ENCODE measurements at places on chromosomes 3 and 15.
A peak's percentile ranks its signal among the peaks of the same experiment; 100 is the strongest.

DNA sequence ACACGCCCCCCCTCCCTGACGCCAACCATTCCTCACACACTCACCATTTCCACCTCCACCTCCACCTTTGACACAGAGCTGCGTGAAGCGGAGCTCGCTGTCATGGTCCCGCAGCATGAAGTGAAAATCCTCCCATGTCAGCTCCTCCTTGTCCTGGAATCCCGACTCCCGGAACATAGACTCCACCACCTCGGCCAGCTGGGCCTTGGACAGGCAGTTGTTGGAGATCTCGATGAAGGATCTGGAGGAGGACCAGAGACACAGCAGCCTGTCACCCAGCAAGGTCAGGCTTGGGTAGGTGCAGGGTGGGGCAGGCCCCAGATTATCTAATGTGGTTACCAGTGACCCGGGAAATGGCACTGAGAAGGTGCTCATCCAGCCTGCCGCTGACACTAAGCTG, 12.2 kb downstream of the DUOX2 start:
- DNase-seq = no peak
- no peak overlapping the region for H3K4me3 ChIP-seq
- no peaks in the 10 kb centered on the region for H3K4me1 ChIP-seq
- no peaks in the 10 kb centered on the region for H3K27me3 ChIP-seq

DNA sequence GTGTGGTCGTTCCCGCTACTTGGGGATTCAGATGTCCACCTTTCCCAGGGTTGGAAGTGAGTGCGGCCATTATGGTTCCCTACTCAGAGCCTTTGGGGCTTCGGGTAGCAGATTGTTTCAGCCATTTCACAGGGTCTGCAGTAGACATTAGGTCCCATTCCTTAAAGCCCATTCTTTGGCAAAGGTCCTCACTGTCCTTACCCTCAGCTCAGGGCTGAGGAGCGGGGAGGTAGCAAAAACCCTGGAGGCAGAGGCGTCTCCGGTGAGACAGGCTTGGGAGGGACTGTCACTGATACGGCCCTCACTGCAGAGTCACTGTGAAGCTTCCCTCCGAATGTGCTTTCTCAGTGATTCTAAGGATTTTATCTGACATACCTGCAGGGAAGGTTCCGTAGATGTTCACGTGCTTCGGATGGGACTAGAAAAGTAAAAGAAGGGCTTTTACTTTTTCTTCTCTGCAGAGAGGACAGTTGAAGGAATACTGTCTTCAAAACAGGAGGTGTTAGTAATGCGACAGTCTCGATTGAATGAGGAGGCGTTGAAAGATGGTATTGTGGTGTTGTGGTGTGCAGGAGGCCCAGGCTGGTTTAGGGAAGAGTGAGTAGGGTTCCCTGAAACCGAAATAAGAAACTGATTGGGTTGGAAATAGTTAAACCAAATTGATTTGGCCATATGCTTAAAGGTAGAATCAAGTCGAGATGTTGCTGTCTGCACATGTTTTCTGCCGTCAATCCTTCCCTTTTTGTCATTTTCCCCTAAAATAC, 630 bp downstream of the ATP6V1A start:
- peaks cover 3% of the 10 kb centered on the region for H3K27me3 ChIP-seq
- peak overlapping the region; percentile 100 for H3K27ac ChIP-seq
- no peak for DNase-seq
- H3K36me3 ChIP-seq = peaks cover 17% of the 10 kb centered on the region

- no peaks in the 10 kb centered on the region for H3K4me1 ChIP-seq
- no peak for DNase-seq
- peaks cover 9% of the 10 kb centered on the region for H3K27me3 ChIP-seq
- no peak overlapping the region for H3K4me3 ChIP-seq
- H3K36me3 ChIP-seq = peaks cover 17% of the 10 kb centered on the region
Measured at GRCh38 chr15:40286061-40286532, 3.2 kb upstream of the ANKRD63 start.

DNA sequence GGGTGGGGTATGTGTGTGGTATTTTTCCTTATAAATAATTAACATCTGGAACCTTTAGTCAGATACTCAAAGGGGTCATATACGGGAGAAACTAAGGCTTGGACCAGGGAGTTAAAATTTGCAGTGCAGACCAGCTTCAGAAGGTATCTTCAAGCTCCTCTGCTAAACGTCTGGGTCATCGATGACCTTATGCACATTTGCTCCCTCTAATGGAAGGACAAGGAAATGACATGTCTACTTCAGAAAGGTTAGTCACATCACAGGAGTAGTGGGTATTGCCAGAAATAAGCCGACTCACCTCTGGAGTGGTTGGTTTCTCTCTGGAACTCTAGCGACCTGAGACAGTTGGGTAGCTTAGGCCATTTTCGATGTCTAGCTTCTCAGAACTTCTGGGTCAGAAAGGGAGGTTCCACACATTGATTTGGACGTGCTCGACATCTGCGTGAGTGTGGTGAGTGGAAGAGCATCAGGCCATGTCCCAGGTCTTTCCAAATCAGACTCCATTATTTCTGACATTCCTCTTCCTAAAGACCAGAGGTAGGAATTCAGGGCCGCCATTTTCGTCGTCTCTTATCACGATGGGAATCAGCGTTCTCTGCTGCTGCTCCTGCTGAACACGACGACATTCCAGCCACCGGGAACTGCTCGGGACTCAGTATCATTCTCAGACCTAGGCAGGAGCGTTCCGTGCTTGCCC, 31.8 kb upstream of the RASA2 start:
- peaks cover 1% of the 10 kb centered on the region for H3K27me3 ChIP-seq
- peaks cover 14% of the 10 kb centered on the region for H3K4me1 ChIP-seq
- H3K36me3 ChIP-seq = no peaks in the 10 kb centered on the region

GRCh38 chr3:32934150-32934742, 17.2 kb upstream of the CCR4 start:
- no peak overlapping the region for H3K27ac ChIP-seq
- H3K36me3 ChIP-seq = no peaks in the 10 kb centered on the region
- H3K4me3 ChIP-seq = no peak overlapping the region
- peaks cover 13% of the 10 kb centered on the region for H3K27me3 ChIP-seq
- no peak for DNase-seq

DNA sequence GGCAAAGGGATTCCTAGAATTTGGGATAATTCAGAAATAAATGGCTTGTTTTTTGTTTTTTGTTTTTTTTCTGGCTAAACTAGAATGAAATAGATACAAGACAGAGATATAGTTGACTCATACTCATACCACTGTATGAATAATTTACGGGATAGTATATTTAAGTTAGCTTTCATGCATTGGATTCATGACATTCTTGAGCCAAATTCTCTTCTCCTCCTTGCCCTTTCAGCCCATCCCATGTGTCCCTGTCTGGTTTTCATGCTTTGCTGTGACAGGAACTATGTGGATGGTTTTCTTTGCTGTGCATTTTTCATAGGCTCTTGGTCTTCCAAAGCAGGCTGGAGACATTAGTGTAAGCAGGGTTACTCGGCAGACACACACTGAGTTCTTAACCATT, 66.6 kb upstream of the UMPS start:
- H3K27me3 ChIP-seq = peaks cover 16% of the 10 kb centered on the region
- no peak overlapping the region for H3K27ac ChIP-seq
- no peak overlapping the region for H3K4me3 ChIP-seq
- DNase-seq = no peak
- no peaks in the 10 kb centered on the region for H3K36me3 ChIP-seq

DNA sequence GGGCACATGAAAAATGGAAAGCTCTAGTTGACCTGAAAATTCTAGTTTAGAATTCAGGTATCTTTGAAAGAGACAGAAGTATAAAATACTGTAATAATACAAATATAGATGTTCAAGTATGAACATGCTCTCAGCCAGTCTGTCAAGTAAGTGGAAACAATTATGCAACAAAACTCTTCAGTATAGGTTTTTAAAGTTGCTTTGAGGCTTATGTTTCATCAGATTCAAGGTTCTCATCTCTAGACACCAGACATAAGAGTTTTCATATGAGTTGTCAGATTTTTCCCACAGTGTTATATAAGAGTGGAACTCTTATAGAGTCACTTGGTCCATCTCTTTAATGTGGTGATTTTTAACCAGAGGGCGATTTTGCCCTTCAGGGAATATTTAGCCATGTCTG, 22.0 kb downstream of the CMSS1 start:
- no peaks in the 10 kb centered on the region for H3K27me3 ChIP-seq
- H3K4me1 ChIP-seq = peaks cover 10% of the 10 kb centered on the region
- peaks cover 2% of the 10 kb centered on the region for H3K36me3 ChIP-seq
- no peak overlapping the region for H3K27ac ChIP-seq
- no peak overlapping the region for H3K4me3 ChIP-seq
- no peak for DNase-seq

GRCh38 chr15:101393172-101393571, 96.3 kb downstream of the PCSK6 start:
- no peak overlapping the region for H3K4me3 ChIP-seq
- peaks cover 3% of the 10 kb centered on the region for H3K4me1 ChIP-seq
- H3K27me3 ChIP-seq = peaks cover 7% of the 10 kb centered on the region
- no peaks in the 10 kb centered on the region for H3K36me3 ChIP-seq

- H3K27me3 ChIP-seq = peaks cover 16% of the 10 kb centered on the region
- no peaks in the 10 kb centered on the region for H3K4me1 ChIP-seq
- no peak overlapping the region for H3K27ac ChIP-seq
- no peak overlapping the region for H3K4me3 ChIP-seq
- no peak for DNase-seq
Measured at GRCh38 chr3:141039589-141039988, 11.6 kb upstream of the SPSB4 start.

GRCh38 chr15:36722555-36722954, 143.1 kb downstream of the CDIN1 start:
- no peak overlapping the region for H3K4me3 ChIP-seq
- H3K36me3 ChIP-seq = no peaks in the 10 kb centered on the region
- H3K27me3 ChIP-seq = no peaks in the 10 kb centered on the region
- H3K27ac ChIP-seq = no peak overlapping the region
- DNase-seq = no peak

- no peaks in the 10 kb centered on the region for H3K27me3 ChIP-seq
- peak overlapping the region; percentile 13 for H3K27ac ChIP-seq
- peaks cover 4% of the 10 kb centered on the region for H3K4me1 ChIP-seq
- DNase-seq = no peak
Measured at GRCh38 chr3:38247366-38248035, 18.1 kb upstream of the SLC22A13 start.

DNA sequence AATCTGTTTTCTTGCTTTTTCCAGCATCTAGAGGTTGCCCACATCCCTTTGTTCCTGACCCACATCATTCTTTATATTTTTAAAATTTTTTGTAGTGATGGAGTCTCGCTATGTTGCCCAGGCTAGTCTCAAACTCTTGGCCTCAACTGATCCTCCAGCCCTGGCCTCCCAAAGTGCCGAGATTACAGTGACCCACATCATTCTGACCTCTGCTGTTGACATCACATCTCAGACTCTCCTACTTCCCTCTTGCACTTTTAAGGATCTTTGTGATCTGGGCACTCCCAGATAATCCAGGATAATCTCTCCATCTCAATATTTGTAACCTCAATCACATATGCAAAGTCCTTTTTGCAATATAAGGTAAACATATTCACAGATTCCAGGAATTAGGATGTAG, 266.6 kb downstream of the MEX3B start:
- no peaks in the 10 kb centered on the region for H3K36me3 ChIP-seq
- H3K4me1 ChIP-seq = no peaks in the 10 kb centered on the region
- no peaks in the 10 kb centered on the region for H3K27me3 ChIP-seq
- no peak overlapping the region for H3K27ac ChIP-seq

DNA sequence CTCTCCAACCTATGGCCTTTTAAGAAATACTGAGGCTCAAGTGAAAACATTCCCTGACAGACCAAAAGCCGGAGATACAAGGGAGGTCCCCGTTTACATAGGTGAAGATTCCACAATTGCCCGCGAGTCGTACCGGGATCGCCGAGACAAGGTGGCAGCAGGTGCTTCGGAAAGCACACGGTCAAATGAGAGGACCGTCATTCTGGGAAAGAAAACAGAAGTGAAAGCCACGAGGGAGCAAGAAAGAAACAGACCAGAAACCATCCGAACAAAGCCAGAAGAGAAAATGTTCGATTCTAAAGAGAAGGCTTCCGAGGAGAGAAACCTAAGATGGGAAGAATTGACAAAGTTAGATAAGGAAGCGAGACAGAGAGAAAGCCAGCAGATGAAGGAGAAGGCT, 24.8 kb downstream of the SYNM start:
- DNase-seq = no peak
- H3K36me3 ChIP-seq = no peaks in the 10 kb centered on the region
- H3K27me3 ChIP-seq = no peaks in the 10 kb centered on the region
- H3K4me1 ChIP-seq = no peaks in the 10 kb centered on the region
- H3K4me3 ChIP-seq = no peak overlapping the region

DNA sequence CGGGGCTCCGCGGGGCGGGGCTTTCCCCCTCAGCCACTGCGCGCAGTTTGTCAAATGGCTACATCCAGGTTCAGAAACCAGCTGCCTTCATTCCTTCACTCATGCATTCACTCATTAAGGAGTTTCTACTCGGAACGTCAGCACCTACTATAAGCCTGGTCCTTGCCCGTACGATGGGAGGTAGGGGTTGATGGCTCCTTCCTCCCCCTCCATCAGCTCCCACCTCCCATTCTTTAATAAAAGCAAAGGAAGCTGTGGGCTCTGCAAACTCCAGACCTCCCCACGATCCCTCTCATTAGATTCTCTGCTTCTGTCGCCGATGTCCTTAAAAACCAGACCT, 267 bp upstream of the CFAP92 start:
- peak overlapping the region; percentile 63 for H3K4me3 ChIP-seq
- H3K27ac ChIP-seq = no peak overlapping the region
- peaks cover 14% of the 10 kb centered on the region for H3K27me3 ChIP-seq

- peaks cover 55% of the 10 kb centered on the region for H3K4me1 ChIP-seq
- no peak overlapping the region for H3K4me3 ChIP-seq
- no peak for DNase-seq
- peaks cover 8% of the 10 kb centered on the region for H3K27me3 ChIP-seq
- H3K27ac ChIP-seq = no peak overlapping the region
Measured at GRCh38 chr3:143850877-143851276, 2.6 kb upstream of the SLC9A9 start.

GRCh38 chr3:12962292-12962691, 110.9 kb downstream of the IQSEC1 start:
- H3K4me3 ChIP-seq = no peak overlapping the region
- H3K27ac ChIP-seq = no peak overlapping the region
- peaks cover 14% of the 10 kb centered on the region for H3K36me3 ChIP-seq
- H3K4me1 ChIP-seq = peaks cover 47% of the 10 kb centered on the region
- DNase-seq = no peak
- no peaks in the 10 kb centered on the region for H3K27me3 ChIP-seq

GRCh38 chr3:118755253-118755801, 279.3 kb downstream of the IGSF11 start:
- no peak for DNase-seq
- H3K4me1 ChIP-seq = no peaks in the 10 kb centered on the region
- no peaks in the 10 kb centered on the region for H3K36me3 ChIP-seq
- no peak overlapping the region for H3K27ac ChIP-seq

DNA sequence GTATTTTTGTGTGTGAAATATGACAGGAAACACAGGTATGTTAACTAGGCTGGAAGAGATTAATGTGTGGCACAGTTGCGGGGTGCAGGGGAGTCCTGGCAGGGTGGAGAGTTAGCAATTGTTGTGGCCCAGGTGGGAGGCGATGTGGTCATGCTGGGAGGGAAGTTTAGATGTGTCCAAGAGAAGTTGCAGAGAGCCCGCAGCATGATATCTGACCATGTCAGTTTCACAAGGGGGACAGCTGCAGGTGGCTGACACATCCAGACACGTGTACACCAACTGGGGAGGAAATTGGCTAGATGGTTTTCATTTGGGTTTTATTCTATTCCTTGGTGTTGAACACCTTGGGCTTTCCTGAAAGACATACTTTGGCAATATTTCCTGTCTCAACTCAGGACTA, 172.8 kb upstream of the RGMA start:
- no peak overlapping the region for H3K27ac ChIP-seq
- no peak overlapping the region for H3K4me3 ChIP-seq
- H3K4me1 ChIP-seq = no peaks in the 10 kb centered on the region
- no peaks in the 10 kb centered on the region for H3K36me3 ChIP-seq

GRCh38 chr15:72197041-72197459, 537 bp downstream of the GRAMD2A start:
- H3K27ac ChIP-seq = no peak overlapping the region
- no peak for DNase-seq
- H3K27me3 ChIP-seq = peaks cover 9% of the 10 kb centered on the region
- H3K4me1 ChIP-seq = peaks cover 10% of the 10 kb centered on the region
- H3K36me3 ChIP-seq = peaks cover 44% of the 10 kb centered on the region
